HuH-7 (cell line): ENCODE measurements at places on chromosomes 11 and 22.

DNA sequence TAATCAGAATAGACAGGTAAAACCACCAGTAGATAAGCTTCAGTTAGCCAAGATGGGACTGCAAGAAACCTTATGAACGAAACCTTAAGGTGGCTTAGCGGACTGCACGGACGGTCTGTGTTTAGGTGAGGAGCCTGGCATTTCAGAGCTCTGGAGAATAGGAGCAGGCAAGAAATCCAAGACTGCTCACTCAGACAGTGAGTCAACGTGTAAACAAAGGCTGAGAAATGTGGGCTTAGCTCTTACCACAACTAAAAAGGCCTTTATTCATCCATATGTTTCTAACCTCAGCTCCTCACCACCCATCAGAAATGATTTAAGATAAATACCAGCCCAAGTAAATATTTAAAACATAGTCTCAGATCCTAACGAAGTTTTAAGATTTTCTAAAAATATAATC, 657.7 kb downstream of the OPCML start:
- no peak for DNase-seq

DNA sequence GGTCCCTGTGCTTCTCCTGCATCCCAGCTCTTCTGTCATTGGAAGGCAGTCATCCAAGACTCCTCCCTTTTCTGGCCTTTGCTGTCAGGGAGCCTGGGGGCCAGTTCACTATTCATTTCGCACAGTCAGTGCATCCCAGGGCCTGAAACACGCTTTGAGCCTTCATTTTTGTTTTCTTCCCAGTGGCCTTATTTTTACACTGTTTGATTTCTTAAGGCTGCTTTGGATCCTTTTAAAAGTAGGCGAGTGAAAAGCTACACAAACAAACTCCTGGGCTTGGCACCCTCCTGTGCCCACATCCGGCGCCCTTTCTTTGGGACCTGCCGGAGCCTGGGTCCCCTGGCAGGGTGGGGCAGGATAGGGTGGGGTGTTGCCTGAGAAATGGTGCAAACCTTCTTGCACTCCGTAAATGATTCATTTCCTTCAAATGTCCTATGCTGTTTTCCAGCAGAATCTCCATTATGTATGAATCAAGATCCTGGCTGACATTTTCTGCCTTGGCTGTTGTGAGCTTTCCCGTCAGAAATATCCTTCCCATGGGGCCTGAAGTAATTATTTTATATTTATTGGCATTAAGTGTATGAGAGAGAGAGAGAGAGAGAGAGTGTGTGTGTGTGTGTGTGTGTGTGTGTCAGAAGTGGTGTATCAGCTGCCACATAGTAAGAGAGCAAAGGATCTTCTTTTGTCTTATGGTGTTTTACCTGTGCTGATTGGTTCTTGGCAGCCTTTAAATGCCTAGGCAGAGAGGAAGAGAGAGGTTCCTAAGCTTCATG, 45.6 kb downstream of the BCR start:
- no peak for DNase-seq

DNA sequence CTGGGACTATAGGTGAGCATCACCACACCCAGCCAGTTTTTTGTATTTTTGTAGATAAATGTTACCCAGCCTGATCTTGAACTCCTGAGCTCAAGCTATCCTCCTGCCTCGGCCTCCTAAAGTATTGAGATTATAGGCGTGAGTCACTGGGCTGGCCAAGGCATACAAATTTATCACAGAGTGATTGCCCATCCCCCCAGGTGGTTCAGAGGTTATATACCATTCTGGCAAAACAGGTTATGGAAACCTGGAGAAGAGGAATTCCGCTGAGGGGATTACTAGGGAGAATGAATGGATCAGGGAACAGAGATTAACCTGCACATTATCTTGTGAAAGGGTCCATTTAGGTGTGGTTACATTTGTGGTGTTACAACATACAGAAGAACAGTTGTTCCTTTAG, 8.1 kb downstream of the ATG13 start:
- DNase-seq, result no peak

- DNase-seq, result no peak
Observed at GRCh38 chr11:73547706-73548595, 50.0 kb downstream of the FAM168A start.
